Muscle of leg (tissue), 16 donors: ENCODE measurements at places on chromosomes 3 and 15. TPM values are rescaled to one million over a fixed set of nuclear protein-coding genes. Genes with fewer than 3 reads are reported as not detected.

Gene NR1I2
- 0.27 TPM for total RNA-seq

Gene MKRN2OS
- total RNA-seq = not detected

Gene STX19
- total RNA-seq = 0.04 TPM

Gene AMT
- total RNA-seq = 5.5 TPM

Gene CD200
- total RNA-seq = 7.5 TPM

Gene PLSCR2
- not detected for total RNA-seq

Gene ITIH4
- total RNA-seq = 17.7 TPM

Gene TLR9
- 0.09 TPM for total RNA-seq

Gene SAXO2
- 1.1 TPM for total RNA-seq

Gene NSUN3
- 10.1 TPM for total RNA-seq

Gene AADAC
- total RNA-seq = 0.35 TPM

Gene TMEM43
- 66.1 TPM for total RNA-seq

Gene ANKUB1
- total RNA-seq = not detected

Gene FOXB1
- total RNA-seq = not detected

Gene EIF4E3
- total RNA-seq = 4.2 TPM

Gene SLC6A20
- 0.09 TPM for total RNA-seq

Gene CCDC39
- not detected for total RNA-seq

Gene SEMA3F
- 9.1 TPM for total RNA-seq

Gene NCKIPSD
- total RNA-seq = 5.9 TPM

Gene CDCP1
- 0.04 TPM for total RNA-seq

Gene GOLGA6L4
- 0.66 TPM for total RNA-seq

Gene CFAP100
- not detected for total RNA-seq

Gene ZFYVE19
- 15.1 TPM for total RNA-seq

Gene CFAP92
- total RNA-seq = 0.27 TPM

Gene CYP1A2
- total RNA-seq = not detected

Gene LRRN1
- total RNA-seq = 26.6 TPM

Gene CD86
- 2.2 TPM for total RNA-seq

Gene MYL3
- total RNA-seq = 107 TPM

Gene MUC13
- not detected for total RNA-seq

Gene CCDC9B
- total RNA-seq = 5.3 TPM

Gene SLC2A2
- total RNA-seq = under 0.01 TPM

Gene CYFIP1
- 52.7 TPM for total RNA-seq

Gene DUOX2
- total RNA-seq = 0.04 TPM

Gene CBLB
- total RNA-seq = 31.4 TPM

Gene GOLGA8N
- 9.2 TPM for total RNA-seq

Gene FMN1
- 1.6 TPM for total RNA-seq

Gene CTXN2
- total RNA-seq = not detected

Gene CFAP20DC
- total RNA-seq = 1.5 TPM

Gene CLDN16
- not detected for total RNA-seq

Gene TRH
- total RNA-seq = 0.13 TPM

Gene ECE2
- total RNA-seq = not detected

Gene CAMP
- 0.49 TPM for total RNA-seq

Gene MEGF11
- total RNA-seq = 0.35 TPM

Gene ALCAM
- 10.9 TPM for total RNA-seq

Gene TRPM1
- total RNA-seq = not detected

Gene ROBO2
- total RNA-seq = 7.2 TPM

Gene CHRM5
- not detected for total RNA-seq

Gene UPK1B
- not detected for total RNA-seq

Gene PARL
- 42.0 TPM for total RNA-seq

Gene ACTL6A
- 33.6 TPM for total RNA-seq

Gene ZPLD1
- under 0.01 TPM for total RNA-seq

Gene RGMA
- total RNA-seq = 16.4 TPM

Gene C3orf20
- total RNA-seq = 0.09 TPM

Gene STRA6
- total RNA-seq = 0.40 TPM

Gene CEMIP
- total RNA-seq = 0.93 TPM

Gene TIMMDC1
- total RNA-seq = 74.9 TPM

Gene SI
- not detected for total RNA-seq

Gene RHOV
- 0.13 TPM for total RNA-seq
